ENCODE measurements at places on chromosomes 3 and 15.

DNA sequence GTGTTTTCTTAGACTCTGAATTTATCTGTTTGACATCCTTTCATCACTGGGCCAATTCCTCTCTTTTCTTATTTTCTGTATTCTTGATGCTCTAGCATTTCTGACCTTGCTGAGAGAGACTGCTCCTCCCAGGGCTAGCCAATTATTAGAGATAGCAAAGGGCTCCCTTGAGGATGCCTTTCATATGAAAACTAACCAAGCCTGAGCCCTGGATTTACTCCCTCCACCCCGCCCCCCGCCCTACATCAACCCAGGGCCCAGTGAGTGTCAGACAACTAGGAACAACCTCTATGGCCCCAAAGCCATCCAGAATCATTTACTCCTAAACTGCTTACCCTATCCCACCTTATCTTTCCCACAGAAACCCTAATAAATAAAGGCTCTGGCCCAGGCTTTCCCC is 69.7 kb upstream of the LARS2 start:
- no peak for DNase-seq

DNA sequence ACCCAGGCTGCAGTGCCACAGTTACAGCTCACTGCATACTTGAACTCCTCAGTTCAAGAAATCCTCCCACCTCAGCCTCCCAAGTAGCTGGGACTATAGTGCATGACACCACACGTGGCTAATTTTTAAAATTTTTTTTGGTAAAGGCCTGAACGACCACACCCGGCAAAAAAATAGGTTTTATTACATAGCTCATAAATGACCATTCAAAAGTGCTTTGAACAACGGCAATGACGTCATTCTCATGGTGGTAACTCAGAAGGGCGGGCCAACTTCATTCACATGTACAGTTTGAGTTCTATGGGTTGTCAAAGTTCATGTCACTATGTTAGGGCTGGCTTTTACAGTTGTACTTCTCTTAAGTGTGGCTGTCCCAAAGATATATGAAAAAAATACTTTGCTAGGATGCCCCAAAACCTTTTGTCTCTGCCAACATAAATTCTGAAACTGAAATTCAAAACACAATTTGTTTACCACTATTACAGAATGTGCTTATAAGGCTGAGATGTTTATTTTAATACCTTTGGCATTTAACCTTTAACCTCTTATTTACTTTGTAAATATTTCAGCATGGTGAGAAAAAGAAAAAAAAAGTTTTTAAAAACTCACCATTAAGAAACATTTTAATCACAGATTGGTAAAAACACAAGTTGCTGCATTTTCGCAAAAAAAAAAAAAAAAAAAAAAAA is 6.2 kb downstream of the MYO1E start:
- DNase-seq = no peak

DNA sequence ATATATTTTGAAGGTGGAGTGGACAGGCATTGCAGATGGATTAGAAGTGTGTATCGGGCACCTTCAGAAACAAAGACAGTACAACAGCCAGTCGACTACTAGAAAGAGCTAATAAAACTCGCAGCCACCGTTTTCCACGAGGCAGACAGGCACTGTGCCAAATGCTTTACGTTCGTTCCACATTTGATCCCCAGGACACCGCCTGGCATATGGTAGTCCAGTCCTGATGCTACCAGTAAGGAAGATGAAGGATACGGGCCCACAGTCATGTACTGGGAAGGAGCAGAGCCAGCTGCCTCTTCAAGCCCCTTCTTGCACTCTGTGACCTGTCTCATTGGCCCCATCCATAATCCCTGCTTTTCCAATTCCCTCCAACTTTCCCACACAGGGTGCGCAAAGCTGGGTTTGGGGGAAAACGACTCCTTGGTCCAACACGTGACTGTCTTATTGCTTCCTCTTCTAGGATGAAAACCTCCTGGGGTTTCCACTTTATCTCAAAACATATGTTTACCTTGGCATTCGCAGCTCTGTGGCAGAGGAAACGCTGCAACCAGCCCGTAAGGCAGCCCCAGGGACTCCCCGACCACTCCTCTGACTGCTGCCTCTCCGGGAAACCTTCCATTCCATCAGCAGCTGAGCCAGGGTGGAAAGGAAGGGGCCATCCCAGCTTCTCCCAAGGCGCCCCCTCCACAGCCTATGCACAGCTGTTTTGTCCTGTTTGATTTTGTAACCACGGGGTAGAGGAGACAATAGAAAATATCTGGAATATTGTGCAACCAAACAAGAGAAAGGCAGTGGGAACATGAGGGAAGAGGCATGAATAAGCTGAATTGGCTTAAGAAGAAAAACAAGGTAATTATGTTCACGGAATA is 107.4 kb downstream of the ADAMTS17 start:
- no peak for DNase-seq

DNA sequence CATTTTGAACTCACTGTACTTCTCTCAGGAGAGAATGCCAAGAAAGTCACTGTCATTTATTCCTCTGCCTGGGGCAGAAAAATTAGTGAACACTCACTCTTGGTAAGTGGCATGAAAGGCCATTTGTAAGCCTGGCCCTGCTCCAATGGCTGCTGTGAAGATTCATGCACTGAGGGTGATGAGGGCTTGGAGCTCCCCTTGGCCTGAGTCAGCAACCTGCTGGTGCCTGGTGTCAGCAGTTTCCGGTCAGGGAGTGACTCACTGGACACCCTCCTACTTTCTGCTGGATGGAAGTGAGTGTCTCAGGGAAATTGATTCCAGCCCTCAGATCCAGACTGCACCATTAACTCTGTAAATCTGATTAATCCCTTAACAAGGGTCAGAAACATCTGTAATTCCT is 37.6 kb downstream of the TRA2B start:
- DNase-seq = no peak

DNA sequence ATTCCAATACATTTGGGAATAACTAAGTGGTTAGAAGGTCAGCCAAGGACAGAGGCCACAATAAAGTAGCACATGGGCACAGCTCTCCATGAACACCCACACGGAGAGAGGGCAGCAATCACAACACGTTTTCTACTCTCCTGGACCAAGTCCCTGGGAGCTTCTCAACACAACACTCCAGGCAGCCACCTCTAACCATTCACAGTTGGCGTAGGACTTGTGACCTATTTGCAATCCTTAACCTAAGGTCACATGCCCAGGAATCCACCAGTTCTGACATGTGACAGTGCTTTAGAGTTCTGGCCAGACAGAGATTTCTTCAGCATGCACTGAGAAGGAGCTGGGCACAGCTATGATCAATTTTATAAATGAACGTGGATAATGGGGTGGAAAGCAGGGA is 280.8 kb downstream of the SHQ1 start:
- DNase-seq = no peak

GRCh38 chr3:20215636-20216035 is 29.6 kb upstream of the SGO1 start:
- no peak for DNase-seq

GRCh38 chr15:39195961-39196486 is 384.9 kb upstream of the THBS1 start:
- no peak for DNase-seq

Measured in activated CD4-positive, alpha-beta T cell treated with anti-CD3 and anti-CD28 coated beads, Interleukin-2, amount 50 U/mL, for 4 hours (primary cell).